ENCODE measurements at places on chromosomes 11 and 22.

- no peak for DNase-seq
Observed at GRCh38 chr11:126476266-126476924, 120.9 kb downstream of the ST3GAL4 start.

- DNase-seq = no peak
Observed at GRCh38 chr11:18171377-18172000, 1.1 kb upstream of the MRGPRX4 start.

GRCh38 chr11:3046641-3047040 lies 10.6 kb downstream of the CARS1 start:
- DNase-seq = no peak

DNA sequence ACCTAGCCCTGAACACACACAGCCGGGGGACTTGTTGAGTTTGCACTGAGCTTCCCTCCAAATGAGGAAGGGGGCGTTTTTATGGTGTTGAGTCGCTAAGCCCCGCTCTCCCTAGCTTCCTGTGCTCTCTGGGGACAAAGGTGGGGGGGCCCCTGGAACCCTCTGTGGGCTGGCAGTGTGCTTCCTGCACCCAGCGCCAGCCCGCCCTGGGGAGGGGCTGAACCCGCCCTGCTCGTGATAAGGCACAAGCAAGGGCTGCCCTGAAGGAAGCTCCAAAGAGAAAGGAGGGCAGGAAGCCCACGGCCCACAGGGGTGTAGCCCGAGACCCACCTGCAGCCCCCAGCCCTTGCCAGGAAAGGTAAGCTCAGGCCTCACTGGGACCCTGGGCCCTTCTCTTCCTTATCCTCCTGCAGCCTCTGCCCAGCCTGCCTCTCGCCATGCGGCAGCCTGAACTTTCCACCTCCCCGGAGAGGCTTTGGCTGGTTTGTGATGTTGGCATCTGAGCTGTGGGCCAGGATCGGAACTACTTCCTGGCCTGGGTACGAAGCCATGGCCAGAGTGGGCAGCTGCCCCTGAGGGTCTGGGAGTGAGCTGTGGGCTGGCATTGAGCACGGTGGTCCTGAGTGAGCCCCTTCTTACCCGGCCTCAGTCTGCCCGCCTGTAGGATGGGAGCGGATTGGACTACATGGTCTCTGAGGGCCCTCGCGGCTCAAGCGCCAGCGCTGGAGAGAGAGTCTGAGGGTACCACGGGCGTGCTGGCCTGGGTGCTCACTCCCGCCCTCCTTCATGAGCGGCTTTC lies at the start of gene FERMT3:
FERMT3 (plus strand) TSS at position 265 of the 799 bp plus-strand sequence. CDS start 644 bp downstream, outside the sequence.
- DNase-seq = no peak

DNA sequence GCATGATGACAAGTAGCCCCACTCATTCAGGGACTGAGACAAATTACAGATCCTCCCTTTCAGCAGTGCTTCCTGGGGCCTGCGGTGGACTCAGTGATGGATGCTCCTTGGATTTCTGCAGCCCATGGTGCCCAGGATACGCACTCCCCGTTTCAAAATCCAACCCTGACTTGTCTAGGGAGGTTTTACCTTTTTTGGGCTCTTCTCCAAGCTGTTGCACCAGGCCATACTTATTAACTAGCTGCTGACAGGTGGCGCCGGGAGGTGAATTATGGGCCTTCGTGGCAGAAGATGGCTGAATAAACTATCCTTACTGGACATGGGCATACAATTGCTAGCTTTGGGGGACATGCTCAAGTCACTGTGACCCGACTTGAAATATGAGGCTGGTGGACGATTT lies 324.3 kb upstream of the SYN3 start:
- DNase-seq = no peak

GRCh38 chr11:95939091-95939490 lies 15.2 kb upstream of the MTMR2 start:
- no peak for DNase-seq

GRCh38 chr22:44748524-44748923 lies 3.9 kb upstream of the ARHGAP8 start:
- DNase-seq = no peak

GRCh38 chr11:10409207-10409661 lies 45.8 kb upstream of the AMPD3 start:
- DNase-seq = no peak

GRCh38 chr22:49748514-49748913 lies 79.2 kb downstream of the BRD1 start:
- DNase-seq = no peak

- no peak for DNase-seq
Observed at GRCh38 chr22:37659897-37660708, 1.6 kb downstream of the PDXP start.

- no peak for DNase-seq
Observed at GRCh38 chr11:95269036-95269819, 38.2 kb upstream of the SESN3 start.

GRCh38 chr22:42949159-42949558 lies 65.8 kb downstream of the PACSIN2 start:
- DNase-seq = no peak

GRCh38 chr11:73743045-73743444 lies 17.8 kb downstream of the RAB6A start:
- DNase-seq = no peak

- DNase-seq = no peak
Observed at GRCh38 chr22:23283591-23284503, 103.5 kb downstream of the BCR start.

DNA sequence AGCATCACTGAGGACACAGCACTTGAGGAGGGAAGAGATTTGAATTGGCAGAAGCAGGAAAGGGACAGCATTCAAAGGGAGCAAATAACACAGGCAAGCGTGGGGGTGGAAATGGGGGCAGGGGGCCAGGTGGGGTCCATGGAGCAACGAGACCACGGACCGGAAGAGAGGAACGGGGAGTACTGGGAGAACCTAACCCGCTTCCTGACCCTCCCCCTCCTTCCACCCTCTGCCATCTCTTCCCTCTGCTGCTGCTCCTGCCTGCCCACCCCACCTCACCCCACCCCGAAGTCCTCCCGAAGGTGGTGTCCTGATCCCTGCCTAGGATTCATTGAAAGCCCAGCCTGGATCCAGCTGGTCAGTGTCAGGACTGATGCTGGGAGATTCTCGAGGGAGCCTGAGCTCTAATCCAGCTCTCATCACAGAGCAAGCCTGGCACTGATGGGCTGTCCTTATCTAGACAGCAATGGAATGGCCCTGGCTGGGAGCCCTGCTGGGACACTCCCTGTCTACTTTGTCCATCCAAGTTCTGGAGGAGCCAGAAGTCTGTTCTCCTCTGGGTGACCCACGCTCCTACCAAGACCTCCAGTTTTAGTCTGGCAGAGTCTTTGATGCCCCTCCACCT lies 105.0 kb downstream of the TRIM29 start:
- no peak for DNase-seq
